CD4-positive, alpha-beta T cell treated with Interferon gamma for 1 hour (primary cell): ENCODE measurements at places on chromosomes 12 and 14.
A peak's percentile ranks its signal among the peaks of the same experiment; 100 is the strongest.

GRCh38 chr12:3003357-3003992 lies 44.3 kb downstream of the TEAD4 start:
- no peak for DNase-seq

GRCh38 chr14:92719421-92719820 lies 29.0 kb downstream of the LGMN start:
- DNase-seq = no peak

DNA sequence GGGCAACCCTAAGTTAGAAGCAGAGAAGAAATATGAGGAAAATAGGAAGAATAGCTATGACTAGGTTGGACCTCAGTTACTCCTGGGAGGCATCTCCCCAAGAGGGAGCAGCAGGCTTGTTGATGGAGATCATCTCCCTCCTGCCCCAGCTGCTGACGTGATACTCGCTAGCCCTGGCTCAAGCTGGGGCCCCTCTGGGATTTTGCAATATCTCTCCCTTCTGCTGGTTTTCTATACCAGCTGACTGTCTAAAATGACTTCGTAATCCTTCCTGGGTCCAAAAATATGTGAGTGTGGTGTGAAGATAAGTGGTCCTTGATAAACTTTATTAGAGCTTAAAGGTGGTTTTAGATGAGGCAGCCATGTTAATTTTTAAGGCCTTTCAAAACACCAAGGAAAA lies 4.5 kb upstream of the HECTD4 start:
- DNase-seq = no peak

DNA sequence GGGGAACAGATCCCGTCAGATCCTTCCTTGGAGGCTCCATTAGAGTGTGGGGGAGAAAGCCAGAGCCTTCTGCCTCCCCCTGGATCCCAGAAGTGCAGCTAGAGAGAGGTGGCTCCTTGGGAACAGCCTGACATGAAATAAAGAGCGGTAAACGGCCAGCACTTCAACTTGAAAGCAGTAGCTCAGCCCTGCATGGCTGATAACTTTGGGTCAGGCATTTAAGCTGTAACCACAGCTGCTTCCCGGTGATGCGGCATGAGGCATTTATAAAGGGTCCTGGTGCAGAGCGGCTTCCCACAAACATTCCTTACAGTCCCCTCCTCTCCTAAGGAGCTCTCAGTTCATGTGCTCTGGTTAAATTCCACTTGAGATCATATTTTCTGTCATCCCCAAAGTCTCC lies 960.3 kb downstream of the VRK1 start:
- no peak for DNase-seq

DNA sequence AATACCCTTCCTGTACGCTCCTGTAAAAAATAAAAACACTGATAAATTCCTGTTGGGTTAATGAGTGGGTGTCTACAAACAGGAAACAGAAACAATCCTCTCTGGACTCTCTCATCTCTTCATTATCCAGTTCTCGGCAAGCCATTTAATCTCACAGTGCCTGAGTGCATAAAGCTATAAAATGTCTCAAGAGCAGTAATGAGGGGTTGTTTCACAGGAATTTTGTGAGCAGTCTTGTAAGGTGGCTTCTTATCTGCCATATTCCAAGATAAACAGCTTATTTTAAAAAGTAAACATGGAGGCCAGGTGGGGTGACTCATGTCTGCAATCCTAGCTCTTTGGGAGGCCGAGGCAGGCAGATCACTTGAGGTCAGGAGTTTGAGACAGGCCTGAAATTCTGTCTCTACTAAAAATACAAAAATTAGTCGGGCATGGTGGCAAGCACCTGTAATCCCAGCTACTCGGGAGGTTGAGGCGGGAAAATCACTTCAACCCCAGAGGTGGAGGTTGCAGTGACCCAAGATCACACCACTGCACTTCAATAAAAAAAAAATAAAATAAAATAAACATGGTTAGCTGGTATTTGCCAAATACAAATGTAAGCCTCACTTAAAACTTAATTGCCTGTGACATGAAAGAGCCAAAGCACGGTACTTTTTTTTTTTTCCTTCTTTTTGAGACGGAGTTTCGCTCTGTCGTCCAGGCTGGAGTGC lies 54.0 kb downstream of the CLIP1 start:
- DNase-seq = no peak

DNA sequence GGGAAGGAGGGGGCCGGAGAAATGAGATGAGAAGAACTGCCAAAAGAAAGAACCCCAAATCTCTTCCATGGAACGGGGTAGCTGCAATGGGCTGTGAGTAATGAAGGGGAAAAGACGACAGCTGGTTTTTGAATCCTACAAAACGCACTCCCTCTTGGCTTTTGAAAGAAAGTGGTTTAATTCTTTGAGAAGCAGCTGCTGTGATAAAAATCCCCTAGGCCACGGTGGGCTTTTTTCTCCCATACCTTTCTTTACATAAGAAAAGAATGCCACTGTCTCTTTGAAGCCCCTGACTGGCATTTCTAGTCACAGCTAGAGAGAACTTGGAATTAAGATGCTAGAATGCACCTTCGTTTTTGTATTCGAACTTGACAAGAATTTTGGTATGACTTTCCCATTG lies 486.1 kb downstream of the GLT1D1 start:
- DNase-seq = no peak

GRCh38 chr12:17866802-17867201 lies 223.2 kb downstream of the RERGL start:
- DNase-seq = no peak

DNA sequence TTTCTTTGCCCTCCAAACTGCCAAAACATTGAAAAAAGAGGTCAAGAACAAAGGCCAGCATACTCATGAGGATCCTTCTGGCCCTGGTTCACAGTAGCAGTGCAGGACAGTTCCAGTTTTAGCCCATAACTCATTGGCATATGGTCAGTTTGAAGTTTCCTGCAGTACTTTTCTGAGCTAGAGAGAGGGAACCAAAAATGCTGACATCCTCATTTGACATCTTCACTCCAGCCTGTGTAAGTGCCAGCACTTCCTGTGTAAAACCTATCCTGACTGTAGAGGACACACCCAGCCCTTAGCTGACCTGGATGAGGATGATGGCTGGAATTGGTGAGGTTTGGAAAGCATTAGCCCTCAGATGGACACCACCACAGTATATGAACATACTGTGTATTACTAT lies 84.1 kb downstream of the FGD4 start:
- DNase-seq = peak; percentile 12

- DNase-seq = no peak
These were observed 319.1 kb downstream of the PPFIA2 start for GRCh38 chr12:81440001-81440400.
